AG20443 (cell line): ENCODE measurements at places on chromosomes 4 and X.

DNA sequence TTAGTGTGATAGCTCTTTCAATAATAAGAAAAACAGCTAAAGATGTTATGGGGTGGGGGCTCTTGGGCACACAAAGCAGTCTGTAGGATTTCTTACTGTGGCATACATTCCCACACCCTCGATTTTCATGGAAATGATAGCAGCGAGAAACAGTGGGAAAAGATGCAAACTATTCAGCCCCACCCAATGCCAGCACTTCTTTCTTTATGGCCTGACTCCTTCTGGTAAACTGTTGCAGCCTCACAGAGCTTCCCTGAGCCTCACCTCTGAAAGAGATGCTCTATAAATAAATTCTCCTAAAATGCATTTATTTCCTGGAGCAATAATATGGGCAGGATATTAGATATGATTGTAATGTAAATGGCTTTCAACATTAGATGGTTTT, 910 bp downstream of the ANK2 start:
- no peak for DNase-seq

GRCh38 chr4:1792158-1792831, 798 bp upstream of the FGFR3 start:
- no peak for DNase-seq

GRCh38 chrX:12657881-12658280, 133.3 kb upstream of the PRPS2 start:
- DNase-seq = no peak

DNA sequence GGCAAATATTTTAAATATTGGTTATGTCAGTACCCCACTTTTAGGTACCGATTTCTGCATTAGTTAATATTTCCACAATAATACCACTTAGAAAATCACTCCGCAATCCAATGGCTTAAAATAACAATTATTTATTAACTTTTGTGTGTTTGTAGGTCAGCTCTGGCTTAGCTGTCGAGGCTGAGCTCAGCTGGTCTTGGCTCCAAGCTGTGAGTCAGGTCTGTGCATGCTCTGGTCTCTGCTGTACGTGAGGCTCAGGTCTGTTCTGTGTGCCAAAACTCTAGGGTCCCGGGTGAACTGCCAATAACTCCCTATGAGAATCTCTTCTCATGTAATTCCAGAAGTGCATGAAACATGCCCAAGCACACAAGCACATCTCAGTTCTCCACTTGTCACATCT, 245.8 kb upstream of the GK2 start:
- DNase-seq = no peak

- no peak for DNase-seq
Measured at GRCh38 chrX:96170626-96171025, 514.0 kb upstream of the DIAPH2 start.

DNA sequence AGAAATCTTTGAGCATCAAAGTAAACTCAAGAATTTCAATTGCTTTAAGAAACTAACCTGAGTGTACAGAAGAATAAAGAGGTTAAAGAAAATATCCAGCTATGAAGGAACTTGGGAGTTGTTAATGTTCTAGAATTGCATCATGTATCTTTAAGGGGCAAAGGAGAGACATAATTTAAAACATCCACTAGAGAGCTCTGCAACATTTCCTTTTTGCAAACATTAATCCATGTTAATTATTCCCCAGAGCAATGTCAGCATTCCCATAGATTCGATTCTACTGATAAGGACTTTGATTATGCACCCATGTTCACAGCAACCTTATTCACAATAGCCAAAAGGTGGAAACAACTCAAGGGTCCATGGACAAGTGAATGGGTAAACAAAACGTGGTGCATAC, 80.2 kb upstream of the SORBS2 start:
- DNase-seq = no peak

GRCh38 chr4:25378437-25378743, 1.3 kb downstream of the ANAPC4 start:
- no peak for DNase-seq
